ENCODE measurements at places on chromosomes 4 and X.

GRCh38 chr4:4333265-4333706 is 43.2 kb downstream of the ZBTB49 start:
- no peak for DNase-seq

GRCh38 chr4:159748834-159749444 is 646.1 kb downstream of the RAPGEF2 start:
- no peak for DNase-seq

- DNase-seq: no peak
Observed at GRCh38 chrX:10130354-10130753, 26.4 kb upstream of the CLCN4 start.

DNA sequence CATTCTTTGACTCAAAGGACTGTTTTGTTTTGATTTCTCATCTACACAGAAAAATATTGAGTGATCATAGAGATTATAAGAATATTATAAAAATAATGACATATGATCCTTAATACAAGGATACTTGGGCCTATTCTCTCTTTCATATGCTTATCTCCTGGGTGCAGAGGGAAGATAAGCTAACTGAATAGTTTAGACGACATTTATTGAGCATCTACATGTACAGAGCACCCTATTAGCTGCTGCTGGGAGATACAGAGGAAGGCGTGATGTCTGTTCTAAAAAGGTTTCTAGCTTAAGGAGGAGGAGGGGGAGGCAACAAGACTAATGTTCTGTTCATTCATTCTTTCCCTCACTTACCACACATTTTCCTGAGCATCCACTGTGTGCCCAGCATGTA is 106.8 kb downstream of the HDAC8 start:
- DNase-seq: no peak

DNA sequence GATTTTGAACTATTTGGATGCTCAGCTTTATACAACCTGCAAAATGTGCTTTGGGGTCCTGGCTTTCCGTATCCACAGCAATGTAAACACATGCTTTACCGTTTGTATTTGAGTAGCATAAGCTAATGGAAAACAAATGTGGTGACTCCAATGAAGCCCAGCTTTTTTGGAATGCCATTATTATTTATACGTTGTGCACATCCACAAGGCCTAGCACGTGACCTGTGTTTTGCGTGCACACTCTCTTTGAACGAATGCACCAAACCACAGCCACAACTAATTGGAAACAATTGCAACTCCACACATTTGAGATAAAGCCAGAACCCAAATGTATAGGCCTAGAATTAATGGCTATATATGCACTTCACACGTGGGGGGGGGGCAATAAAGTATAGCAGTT is 189.5 kb upstream of the GPC4 start:
- no peak for DNase-seq

- no peak for DNase-seq
Observed at GRCh38 chr4:142582340-142582739, 263.8 kb downstream of the INPP4B start.

DNA sequence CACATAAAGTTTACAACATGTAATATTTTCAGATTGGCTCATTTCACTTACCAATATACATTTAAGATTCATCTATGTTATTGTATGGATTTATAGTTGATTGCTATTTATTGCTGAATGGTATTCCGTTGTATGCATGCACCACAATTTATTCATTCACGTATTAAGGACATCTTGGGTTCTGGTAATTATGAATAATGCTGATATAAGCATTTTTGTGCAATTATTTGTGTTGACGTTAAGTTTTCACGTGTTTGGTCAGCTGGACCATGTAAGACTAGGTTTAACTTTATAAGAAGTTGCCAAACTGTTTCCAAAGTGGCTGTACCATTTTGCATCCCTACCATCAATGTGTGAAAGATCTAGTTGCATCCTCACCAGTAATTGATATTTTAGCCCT is 35.1 kb downstream of the MAGEB10 start:
- DNase-seq: no peak

- no peak for DNase-seq
Observed at GRCh38 chrX:124863303-124863702, 456.4 kb upstream of the TEX13C start.
